ENCODE measurements at places on chromosomes 7 and 10. TPM values are rescaled to one million over a fixed set of nuclear protein-coding genes. Genes with fewer than 3 reads are reported as not detected.
A peak's percentile ranks its signal among the peaks of the same experiment; 100 is the strongest.

CHST15 gene
- 39.7 TPM for total RNA-seq

NME8 gene
- total RNA-seq: 0.44 TPM

DDX56 gene
- total RNA-seq: 62.0 TPM

- no peak overlapping the region for H3K4me3 ChIP-seq
- peaks cover 18% of the 10 kb centered on the region for H3K4me1 ChIP-seq
- H3K36me3 ChIP-seq: no peaks in the 10 kb centered on the region
- no peak for DNase-seq
- peak overlapping the region; percentile 67 for H3K27ac ChIP-seq
Measured at GRCh38 chr7:116955801-116956476, 2.6 kb downstream of the ST7 start.

GRCh38 chr10:113879691-113880090, 25.2 kb downstream of the NHLRC2 start:
- DNase-seq: no peak
- H3K27ac ChIP-seq: no peak overlapping the region
- no peak overlapping the region for H3K4me3 ChIP-seq
- no peaks in the 10 kb centered on the region for H3K27me3 ChIP-seq
- H3K4me1 ChIP-seq: no peaks in the 10 kb centered on the region

- DNase-seq: no peak
- no peaks in the 10 kb centered on the region for H3K36me3 ChIP-seq
- no peak overlapping the region for H3K4me3 ChIP-seq
- no peak overlapping the region for H3K27ac ChIP-seq
- H3K4me1 ChIP-seq: no peaks in the 10 kb centered on the region
Measured at GRCh38 chr10:117519879-117520278, 22.7 kb upstream of the EMX2 start.

DNA sequence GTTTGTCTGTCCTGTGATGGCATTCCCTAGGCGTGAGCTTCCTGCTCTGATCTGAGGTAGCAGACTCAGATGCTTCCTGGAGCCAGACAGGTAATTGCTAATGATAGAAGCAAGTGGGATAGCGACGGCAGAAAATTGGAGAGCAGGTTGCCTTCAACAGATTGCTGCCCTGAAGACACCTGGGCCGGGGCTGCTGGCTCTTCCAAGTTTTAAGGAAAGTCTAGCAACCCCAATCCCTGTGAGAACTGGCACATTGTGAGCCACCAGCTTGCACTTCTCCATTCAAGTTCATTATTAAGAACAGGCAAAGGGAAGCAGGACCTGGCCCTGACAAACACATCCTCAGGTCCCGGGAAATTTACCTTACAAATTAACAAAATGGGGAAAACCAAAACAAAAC, 50.8 kb downstream of the ITPRID1 start:
- DNase-seq: no peak
- H3K27me3 ChIP-seq: no peaks in the 10 kb centered on the region
- no peak overlapping the region for H3K4me3 ChIP-seq
- H3K4me1 ChIP-seq: no peaks in the 10 kb centered on the region
- H3K27ac ChIP-seq: no peak overlapping the region

DNA sequence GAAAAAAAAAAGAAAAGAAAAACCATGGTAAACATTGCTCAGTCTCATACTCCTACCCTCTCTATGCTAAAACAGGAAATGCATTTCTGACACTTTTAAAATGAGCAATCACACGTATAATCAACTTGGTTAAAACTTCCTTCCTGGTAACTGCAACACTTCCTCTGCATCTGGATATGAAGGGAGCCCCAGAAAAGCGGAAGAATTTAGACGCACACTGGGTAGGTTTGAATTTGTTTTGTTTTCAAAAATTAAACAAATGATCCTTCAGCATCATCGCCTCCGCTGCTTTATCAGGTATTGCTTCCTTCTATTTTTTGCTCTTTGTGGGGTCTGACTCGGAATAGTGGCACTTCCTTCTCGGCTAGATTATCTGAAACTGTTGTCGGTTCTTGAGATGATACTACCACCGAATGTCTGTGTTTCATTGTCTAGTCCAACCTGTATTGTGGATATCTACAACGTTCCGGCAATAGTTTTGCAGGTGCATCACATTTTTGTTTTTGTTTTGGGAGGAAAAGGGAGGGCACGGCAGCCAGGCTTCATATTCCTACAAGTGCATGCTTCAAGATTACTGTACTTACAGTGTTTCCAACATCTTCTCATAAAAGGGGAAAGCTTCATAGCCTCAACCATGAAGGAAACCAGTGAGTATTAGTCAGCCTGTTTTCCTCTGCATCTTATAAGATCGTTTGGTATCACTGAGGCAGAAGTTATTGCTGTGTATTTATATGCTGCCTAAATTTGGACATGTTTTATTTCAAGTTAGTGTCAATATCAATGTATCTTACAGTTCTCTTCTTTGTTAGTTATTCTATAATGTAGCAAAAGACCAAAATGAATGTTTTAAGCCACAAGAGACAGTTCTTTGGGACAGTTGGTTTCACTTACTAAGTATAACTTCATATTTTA, at the start of gene PIK3CG:
TSS of gene PIK3CG (plus strand) at position 153 of the 912 bp plus-strand sequence. CDS start 2,280 bp downstream, outside the sequence.
- peak within 1 kb of the TSS; percentile 29 for H3K4me3 ChIP-seq
- peak within 1 kb of the TSS; percentile 20 for H3K27ac ChIP-seq
- no peaks in the 10 kb centered on the region for H3K36me3 ChIP-seq
- no peaks in the 10 kb centered on the region for H3K4me1 ChIP-seq
- no peaks in the 10 kb centered on the region for H3K27me3 ChIP-seq

DNA sequence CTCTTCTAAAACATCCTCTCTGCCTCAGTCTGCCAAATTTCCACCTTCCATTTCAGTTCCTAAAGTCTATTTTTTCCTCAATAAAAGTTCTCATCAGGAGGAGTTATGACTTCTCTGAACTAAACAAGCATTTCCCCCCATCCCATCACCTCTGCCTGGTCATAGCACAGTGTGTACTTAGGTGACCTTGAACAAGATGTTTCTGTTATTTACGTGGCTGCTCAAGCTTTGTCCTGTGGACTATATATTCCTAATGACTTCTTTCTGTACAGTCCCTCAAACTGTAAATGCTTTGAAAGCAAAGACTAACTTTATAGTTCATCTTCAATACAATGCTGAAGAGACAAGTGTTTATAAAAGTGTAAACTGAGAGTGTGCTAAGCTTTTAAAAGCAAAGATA, 166.9 kb downstream of the CPEB3 start:
- no peaks in the 10 kb centered on the region for H3K27me3 ChIP-seq
- peak overlapping the region; percentile 82 for H3K27ac ChIP-seq
- peaks cover 48% of the 10 kb centered on the region for H3K4me1 ChIP-seq

DNA sequence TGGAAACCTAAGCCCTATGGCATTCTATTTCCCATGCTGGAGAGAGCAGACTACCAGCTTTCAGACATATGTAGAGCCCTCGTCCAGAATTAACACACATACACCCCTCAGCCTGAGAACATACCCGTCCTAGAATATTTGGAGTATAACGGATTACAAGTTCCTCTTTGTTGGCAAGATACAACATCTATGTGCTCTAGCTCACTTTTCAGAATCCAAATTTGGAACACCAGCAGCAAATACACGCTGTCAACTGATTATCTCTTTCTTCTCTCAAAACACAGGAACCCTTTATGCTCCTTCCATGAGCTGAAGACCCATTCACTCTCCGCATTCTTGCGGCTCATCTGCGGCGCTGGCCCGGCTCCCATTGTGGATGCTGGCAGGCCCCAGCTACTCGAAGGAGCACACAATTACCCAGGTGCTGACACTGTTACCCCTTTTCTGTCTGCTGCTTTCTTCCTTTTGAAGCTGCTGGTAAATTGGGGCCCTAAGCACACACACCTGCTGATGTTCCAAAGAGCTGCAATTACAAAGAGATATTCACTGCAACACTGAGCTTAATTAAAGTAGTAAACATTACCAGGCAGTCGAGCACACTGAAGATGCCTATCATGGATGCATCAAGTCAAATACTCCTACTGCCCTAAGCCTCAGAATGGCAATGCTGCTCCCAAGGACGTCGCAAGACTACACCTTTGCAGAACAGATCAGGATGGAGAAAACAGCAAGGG, 70.0 kb downstream of the VOPP1 start:
- H3K36me3 ChIP-seq: no peaks in the 10 kb centered on the region
- H3K27me3 ChIP-seq: no peaks in the 10 kb centered on the region
- DNase-seq: no peak
- no peaks in the 10 kb centered on the region for H3K4me1 ChIP-seq
- H3K27ac ChIP-seq: no peak overlapping the region

DNA sequence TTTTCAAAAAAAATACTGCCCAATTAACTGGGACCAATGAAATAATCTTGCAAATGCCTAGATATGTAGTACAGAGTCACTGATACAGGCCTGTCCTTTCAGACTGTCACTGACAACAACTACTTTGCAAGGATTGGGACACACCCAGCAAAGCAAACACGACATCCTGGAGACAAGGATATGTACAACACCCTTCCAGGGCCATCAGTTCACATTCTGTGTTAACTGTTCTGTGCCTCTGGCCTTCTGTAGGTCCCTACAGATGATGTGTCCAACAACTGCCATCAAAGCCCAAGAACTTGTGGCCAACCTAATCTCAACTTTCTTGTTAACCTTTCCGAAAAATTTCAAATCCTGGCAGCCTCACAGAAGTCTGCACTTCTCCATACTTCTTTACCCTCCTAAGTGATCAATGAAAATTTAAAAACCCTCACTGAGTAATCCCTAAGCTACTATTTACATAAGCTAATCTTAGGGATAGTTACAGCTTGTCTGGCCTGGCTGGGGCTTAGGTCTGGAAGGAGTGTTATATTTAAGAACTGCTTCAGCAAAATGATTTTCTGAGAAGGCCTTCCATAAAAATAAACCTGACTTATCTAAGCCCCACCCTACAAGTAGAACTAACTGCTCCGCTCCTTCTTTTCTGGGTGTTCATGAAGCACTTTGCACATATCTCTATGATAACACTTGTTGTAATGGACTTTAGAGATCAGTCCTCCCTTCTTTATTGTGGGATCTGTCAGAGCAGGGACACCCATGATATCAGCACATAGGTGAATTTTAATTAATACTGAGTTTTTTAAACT, 21.0 kb downstream of the COBL start:
- no peaks in the 10 kb centered on the region for H3K27me3 ChIP-seq
- H3K36me3 ChIP-seq: no peaks in the 10 kb centered on the region
- H3K4me1 ChIP-seq: no peaks in the 10 kb centered on the region

- H3K27me3 ChIP-seq: no peaks in the 10 kb centered on the region
- H3K27ac ChIP-seq: peak within 1 kb of the TSS; percentile 91
- DNase-seq: peak; percentile 54
- no peaks in the 10 kb centered on the region for H3K36me3 ChIP-seq
Measured at GRCh38 chr7:138797715-138798320, at the start of the genes ATP6V0A4 and TMEM213. TSS of gene ATP6V0A4 (minus strand) at chr7:138798196. CDS start at chr7:138771247, 26,949 bp downstream. TSS of gene TMEM213 (plus strand) at chr7:138797994. CDS start at chr7:138798105, 111 bp downstream.

- no peak overlapping the region for H3K27ac ChIP-seq
- H3K36me3 ChIP-seq: no peaks in the 10 kb centered on the region
- no peaks in the 10 kb centered on the region for H3K4me1 ChIP-seq
- no peaks in the 10 kb centered on the region for H3K27me3 ChIP-seq
- no peak overlapping the region for H3K4me3 ChIP-seq
Measured at GRCh38 chr10:97889461-97890265, 40.0 kb downstream of the GOLGA7B start.

Data from kidney (tissue), 22 donors.